SJCRH30 (cell line): ENCODE measurements at places on chromosomes 6 and 20. TPM values are rescaled to one million over a fixed set of nuclear protein-coding genes. Genes with fewer than 3 reads are reported as not detected.

DNA sequence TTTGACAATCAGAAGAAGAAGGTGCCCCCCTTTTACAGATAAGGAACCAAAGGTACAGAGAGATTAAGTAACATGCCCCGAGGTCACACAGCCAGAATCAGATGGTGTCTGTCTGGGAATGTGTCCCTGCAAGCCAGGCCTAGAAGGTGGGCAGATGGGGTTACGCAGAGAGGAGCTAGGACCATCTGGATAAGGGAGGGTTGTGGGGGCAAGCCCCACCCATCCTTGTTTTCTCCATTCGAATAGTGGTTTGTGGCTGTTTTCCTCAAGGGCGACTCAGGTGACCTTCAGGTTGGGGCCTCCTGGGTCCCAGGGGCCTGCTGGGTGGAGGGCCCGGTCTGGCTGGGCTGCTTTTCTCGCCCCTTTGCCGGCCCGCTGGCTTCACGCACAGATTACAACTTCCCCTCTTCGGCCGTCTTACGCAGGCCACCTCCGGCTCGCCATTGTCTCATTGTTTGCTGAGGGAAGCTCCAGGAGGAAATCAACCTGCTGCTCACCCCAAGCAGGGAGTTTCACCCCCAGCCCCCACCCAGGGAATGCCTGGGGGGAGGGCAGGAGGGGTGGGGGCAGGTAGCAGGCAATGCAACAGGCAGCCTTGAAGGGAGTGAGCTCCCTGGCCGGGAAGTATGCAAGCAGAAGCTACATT, 30.8 kb upstream of the CSNK2A1 start:
- no peak for DNase-seq

Gene TCP11
- total RNA-seq, result not detected in 2 replicates

DNA sequence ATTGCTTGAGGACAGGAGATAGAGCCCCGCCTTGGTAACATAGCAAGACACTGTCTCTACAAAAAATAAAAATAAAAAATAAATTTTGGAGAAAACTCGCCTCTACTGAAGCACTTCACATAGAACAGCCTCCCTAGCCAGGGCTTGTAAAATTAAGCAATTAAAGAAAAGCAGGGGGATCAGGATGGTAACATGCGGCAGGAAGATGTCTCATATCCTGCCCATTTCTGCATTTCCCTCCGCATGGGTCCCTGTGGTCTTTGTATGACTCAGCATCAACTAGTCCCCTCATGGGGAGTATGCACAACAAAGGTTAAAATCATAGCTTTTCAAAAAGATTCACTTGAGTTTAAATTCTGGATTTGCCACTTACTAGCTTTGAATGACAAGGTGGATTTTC, 379.0 kb downstream of the EPHA7 start:
- DNase-seq, result no peak

Gene HTR1E
- total RNA-seq, result not detected in 2 replicates

- DNase-seq, result no peak
Measured at GRCh38 chr6:27406085-27406484, 17.5 kb downstream of the ZNF391 start.

DNA sequence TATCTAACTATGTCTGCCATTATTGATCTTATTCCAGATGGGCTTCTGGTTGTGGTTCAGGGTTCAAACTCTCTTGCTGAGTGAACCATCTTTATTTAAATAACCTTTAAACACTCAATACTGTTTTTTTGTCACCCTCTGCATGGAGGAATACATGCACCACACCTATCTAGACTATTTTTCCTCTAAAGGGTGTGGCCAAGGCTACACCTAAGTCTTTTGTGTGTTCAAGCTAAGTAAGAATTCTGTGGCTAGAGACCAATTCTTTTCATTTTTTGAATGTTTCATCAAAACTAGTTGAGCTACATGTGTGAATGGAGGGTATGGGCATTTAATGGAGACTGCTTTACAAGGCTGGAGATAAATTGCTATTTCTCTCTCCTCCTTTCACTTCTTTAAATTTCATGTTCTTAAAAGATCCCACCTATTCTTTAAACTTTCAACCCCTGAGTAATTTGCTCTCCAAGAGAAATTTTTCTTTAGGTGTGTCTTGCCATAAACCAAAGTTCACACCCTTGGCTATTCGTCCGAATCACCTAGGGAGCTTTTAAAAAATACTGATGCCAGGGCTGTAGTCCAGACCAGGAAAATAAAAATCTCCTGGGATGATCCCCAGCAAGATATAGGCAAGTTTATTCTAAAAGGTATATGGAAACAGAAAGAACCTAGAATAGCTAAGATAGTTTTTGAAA, 24.8 kb upstream of the MBOAT1 start:
- no peak for DNase-seq

DNA sequence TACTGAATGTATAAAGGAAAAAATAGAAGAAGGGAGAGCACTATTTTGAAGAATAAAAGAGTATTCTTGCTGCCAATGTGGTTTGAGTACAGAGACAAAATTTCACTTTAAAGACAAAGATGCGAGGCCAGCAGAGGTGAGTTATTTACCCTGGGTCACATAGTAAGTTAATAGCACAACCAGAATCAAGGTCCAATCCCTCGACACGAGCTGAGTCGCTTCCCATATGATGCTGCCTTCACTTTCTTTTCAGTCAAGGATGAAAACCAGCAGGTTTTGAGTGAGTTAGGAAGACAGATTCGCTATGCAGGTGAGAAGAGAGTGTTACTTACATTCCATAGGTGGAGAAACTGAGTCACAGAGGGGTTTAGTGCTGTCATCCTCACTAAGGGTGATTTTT, 75.8 kb downstream of the F13A1 start:
- no peak for DNase-seq

Gene IER3
- 19.9 and 22.1 TPM in 2 replicates for total RNA-seq

DNA sequence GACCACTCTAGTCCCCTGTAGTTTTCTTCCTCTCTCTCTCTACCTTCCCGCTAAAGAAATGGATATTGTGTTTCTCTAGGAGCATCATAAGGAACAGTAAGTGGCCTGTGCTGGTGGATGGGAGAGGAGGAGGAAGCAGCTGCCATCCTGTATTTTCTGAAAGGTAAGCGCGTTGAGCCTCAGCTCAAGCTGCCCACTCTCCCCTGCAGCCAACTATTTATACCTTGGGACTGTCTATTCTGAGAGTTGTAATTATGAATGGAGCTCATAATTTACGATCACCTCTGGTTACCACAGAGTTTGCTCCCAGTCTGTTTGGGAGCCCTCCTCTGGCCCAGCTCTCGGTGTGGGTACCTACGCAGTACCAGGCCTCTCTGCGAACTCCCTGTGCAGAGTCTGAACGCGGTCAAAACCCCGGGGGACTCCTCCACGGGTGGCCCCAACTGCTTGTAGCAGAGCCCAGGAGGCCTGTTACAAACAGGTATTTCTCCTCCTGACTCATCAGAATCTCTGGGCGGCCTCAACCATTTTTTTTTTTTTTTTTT, 285.4 kb downstream of the SMOC2 start:
- no peak for DNase-seq

Gene CDH4
- 0.06 TPM in 1 of 2 replicates, not detected in the other for total RNA-seq

DNA sequence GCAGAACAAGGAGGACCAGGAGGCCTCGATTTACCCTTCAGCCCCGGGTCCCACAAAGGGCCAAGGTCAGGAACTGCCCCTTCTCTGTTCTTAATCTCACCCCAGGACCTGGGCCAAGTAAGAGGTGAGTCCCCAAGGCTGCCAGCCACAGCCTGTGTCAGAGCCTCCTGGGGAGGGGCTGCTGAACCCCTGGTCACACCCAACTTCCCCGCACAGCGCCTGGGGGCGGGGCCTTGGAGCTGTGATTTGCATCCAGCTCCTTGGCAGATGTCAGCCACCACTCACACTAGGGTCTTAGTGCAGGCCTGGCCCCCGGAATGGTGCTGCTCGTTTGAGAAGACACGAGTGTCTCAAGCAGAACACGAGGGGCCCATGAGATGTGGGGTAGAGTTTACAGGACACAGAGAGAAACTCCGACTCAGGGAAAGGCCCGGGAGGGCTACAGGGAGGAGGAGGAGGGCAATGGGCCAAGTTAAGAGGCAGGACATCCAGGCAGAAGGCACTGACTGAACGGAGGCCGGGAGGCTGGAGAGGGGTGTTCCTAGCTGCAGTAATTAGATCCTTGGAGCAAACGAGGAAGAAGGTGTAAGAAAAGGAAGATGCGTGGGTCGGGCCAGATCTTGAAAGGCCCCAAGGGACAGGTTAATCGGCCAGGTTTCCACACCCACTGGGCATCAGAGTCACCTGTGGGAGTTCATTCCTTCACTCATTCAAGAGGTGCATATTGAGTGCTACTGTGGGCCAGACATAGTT, 26.9 kb downstream of the ZBP1 start:
- no peak for DNase-seq

Gene IPCEF1
- 1.5 and 2.3 TPM in 2 replicates for total RNA-seq

Gene L3MBTL3
- total RNA-seq, result 7.8 and 9.8 TPM in 2 replicates
